ENCODE measurements at places on chromosomes 6 and 20.

GRCh38 chr6:68139130-68139529 is 496.0 kb upstream of the ADGRB3 start:
- no peak for DNase-seq

- DNase-seq = no peak
Measured at GRCh38 chr20:50321797-50322480, 131.3 kb downstream of the CEBPB start.

GRCh38 chr20:48461091-48461734 is 366.6 kb downstream of the PREX1 start:
- no peak for DNase-seq

DNA sequence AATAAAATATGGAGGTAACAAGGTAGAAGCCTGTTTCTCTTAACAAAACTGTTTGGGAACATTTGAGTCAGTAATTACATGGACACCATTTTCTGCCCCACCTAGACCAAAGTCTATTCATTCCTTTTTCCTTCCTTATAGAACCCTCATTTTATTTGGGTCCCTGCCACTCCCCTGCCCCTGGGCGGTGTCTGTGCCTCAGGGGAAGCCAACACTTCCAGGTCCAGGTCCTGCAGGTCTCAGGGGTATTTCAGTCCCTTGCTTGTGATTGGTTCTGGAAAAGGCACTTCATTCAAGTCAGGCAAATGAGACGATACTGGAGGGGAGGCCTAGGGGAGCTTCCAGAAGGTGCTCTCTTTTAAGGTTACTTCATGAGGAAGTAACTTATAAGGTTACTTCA is 42.3 kb downstream of the SLC35D3 start:
- DNase-seq = no peak

- peak; percentile 48 for DNase-seq
Measured at GRCh38 chr6:36615018-36615761, 21.0 kb downstream of the SRSF3 start.

DNA sequence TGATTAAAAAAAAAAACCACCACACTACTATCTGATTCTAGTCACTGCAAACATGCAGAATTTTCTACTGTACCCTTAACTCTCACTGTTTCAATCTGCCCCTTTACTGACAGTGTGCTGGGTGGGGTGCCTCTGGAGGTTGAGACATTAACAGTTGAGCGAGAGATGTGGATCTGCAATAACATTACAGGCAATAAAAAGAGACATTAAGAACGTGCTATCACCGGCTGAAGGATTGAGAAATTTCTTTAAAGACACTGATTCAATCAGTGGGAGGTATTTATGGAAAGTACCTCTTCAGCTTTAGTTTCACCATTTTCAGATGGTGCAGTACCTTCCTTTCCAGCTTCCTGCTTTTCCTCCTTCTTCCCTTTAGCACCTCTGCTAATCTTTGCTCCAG is 32.5 kb downstream of the HMGN3 start:
- no peak for DNase-seq

GRCh38 chr6:156731396-156731795 is 45.8 kb upstream of the ARID1B start:
- DNase-seq = peak; percentile 20

- DNase-seq = no peak
Measured at GRCh38 chr20:5584678-5585077, 165.5 kb upstream of the SHLD1 start.

- DNase-seq = no peak
Measured at GRCh38 chr6:43510827-43511163, 649 bp upstream of the LRRC73 start.

Measured in Ammon's horn (tissue), 1 donor.